CD4-positive, CD25-positive, alpha-beta regulatory T cell (primary cell): ENCODE measurements at places on chromosomes 1 and 21.

DNA sequence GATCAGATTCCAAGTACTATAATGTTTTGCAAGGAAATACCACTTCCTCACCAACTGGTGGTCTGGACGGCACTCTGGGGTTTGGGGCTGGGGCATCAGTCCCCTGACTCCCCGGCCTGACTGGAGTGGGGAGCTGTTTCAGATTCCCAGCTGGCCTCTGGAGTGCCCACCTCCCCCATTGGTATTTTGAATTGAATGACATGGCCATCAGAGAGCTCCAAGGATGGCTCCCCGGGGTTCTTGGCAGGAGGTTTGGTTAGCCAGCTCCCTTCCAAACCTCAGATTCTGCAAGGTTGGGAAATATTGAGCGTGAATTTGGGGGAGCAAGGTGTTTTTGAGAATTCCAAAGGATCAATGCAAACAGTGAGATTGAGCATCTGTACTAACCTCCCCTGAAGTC lies 2.2 kb upstream of the INAVA start:
- DNase-seq = no peak

DNA sequence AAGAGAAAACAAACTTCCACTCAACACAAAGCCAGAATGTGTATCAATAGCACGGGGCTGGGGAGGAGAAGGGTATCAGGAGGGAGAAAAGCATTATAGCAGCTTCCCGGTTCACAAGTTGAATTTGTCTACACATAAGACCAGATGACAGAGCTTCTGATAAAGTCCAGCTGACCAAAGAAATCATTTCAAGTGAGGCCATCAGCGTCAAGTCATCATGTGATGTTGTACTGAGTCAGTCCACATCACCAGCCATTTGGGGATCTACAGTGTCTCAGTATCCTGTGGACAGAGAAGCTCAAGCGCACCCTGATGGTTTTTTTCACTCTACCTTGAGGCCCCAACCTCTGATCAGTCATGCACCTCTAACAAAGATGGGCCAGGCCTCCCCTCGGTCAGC lies 33.0 kb downstream of the SETD4 start:
- no peak for DNase-seq

GRCh38 chr1:43274125-43274803 lies 4.5 kb downstream of the TMEM125 start:
- DNase-seq = peak; percentile 85

DNA sequence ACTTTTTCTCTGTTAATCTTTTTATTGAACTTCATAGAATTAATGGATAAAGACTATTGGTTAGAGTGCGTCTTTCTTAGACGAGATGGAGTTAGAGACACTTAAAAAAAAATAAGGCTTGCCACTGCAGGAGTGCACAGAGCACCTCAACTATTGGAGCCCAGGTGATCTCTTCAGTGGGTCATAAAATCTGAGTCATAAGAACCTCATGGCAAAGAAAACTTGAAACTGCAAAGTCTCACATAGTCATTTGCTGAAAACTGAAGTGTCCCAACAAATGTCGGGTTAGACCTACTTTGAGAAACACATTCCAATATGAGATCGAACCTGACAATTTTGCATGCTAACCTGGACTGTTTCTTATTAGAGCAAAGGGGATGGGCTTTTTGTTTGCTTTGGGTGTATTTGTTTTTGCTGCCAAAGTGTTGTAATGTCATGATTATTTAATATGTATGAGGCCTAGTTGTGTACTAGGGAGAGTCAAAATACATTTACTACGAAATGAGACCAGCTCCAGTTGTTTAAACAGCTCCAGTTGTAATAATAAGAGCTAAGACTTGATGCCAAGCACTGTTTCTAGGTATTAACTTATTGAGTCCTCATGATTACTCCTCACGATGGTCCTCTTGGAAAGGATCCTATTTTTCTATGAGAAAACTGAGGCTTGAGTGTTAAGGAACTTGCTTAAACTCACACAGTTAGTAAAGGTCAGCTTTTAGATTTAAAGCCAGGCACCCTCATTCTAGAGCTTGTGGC lies 65.1 kb downstream of the DDR2 start:
- no peak for DNase-seq

- no peak for DNase-seq
Observed at GRCh38 chr1:119266858-119267257, 101.7 kb upstream of the HAO2 start.

- DNase-seq = no peak
Observed at GRCh38 chr1:112793631-112794565, 78.8 kb upstream of the PPM1J start.

- no peak for DNase-seq
Observed at GRCh38 chr1:95547005-95547404, 313.0 kb downstream of the RWDD3 start.

DNA sequence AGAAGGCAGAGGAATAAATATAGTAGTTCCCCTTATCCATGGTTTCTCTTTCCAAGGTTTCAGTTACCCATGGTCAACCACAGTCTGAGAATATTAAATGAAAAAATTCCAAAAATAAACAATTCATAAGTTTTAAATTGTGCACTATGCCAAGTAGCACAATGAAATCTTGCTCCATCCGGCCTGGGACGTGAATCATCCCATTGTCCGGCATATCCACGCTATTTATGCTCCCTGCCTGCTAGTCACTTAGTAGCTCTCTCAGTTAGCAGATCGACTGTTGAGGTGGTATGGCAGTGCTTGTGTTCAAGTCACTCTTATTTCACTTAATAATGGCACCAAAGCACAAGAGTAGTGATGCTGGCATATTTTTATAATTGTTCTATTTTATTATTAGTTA lies 58.6 kb upstream of the ARHGAP29 start:
- no peak for DNase-seq

DNA sequence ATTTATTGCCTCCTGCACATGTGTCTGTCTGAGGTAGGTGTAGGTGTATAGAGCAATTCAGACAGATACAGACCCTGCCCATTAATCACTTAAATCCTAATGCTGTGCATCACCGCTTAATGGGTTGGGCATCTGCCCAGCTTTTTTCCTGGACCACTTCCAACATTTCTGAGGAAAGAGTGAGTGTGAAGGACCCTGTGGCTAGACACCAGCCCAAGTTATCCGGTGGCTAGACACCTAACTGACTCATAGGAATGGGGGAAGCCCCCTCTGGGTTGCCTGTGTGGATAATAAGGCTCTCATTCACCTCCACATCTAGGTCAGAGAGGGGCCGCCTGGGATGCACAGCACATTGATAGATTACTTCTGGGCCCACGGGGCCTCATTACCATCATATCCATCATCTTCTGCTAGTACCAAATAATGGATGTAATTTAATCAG lies 121.1 kb upstream of the RAVER2 start:
- no peak for DNase-seq
